GM13976 (cell line): ENCODE measurements at places on chromosomes 1 and 21.

DNA sequence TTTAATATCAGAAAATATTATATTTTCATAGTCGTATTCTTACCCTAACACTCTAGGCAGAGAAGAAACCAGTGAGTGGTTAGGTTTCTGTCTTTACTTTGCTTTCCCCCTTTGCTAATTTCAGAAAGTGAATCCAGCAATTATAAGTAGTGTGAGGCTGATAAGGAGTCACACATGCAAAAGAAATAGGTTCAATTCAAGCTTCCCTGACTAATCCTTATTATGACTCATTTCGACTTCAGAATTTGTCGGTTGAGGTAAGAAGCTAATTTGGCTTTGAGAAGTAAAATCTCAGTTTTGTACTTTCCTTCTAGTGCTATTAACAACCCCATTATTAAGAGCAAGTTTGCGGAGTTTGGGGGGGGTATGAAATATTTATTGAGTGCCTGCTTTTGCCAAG lies 22.4 kb downstream of the ESRRG start:
- DNase-seq, result no peak

- DNase-seq, result no peak
These were observed 24.7 kb downstream of the IL23R start for GRCh38 chr1:67190942-67191341.

DNA sequence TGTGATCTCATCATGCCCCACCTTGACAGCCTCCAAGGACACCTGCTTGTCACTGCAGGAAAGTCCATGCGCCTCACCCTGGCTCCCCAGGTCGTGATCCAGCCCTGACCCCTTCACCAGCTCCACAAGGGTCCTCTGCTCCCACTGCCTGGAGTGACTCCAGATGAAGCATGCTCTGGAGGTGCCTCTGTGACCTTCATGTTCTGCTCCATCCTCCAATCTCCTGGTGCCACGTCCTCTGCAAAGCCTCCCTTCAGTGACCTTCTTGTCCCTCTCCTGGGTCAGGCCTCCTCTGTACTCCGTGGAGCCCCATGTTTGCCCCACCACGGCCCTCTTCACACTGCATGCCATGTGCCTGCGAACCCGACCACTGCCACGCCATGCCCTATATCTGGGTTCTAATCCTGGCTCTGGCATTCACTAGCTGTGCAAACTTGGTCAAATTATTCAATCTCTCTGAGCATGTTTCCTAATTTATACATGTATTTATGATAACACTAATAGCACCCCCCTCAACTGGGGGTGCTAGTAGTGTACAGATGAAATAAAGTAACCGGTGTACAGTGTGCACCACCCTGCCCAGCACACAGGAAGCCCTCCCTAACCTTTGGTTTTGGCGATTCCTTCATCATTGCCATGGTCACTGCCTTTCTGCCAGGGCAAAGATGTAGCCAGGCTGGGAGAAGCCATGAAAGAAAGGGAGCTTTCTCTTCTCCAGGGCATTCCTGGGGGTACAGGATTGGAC lies 77.4 kb downstream of the STUM start:
- no peak for DNase-seq

DNA sequence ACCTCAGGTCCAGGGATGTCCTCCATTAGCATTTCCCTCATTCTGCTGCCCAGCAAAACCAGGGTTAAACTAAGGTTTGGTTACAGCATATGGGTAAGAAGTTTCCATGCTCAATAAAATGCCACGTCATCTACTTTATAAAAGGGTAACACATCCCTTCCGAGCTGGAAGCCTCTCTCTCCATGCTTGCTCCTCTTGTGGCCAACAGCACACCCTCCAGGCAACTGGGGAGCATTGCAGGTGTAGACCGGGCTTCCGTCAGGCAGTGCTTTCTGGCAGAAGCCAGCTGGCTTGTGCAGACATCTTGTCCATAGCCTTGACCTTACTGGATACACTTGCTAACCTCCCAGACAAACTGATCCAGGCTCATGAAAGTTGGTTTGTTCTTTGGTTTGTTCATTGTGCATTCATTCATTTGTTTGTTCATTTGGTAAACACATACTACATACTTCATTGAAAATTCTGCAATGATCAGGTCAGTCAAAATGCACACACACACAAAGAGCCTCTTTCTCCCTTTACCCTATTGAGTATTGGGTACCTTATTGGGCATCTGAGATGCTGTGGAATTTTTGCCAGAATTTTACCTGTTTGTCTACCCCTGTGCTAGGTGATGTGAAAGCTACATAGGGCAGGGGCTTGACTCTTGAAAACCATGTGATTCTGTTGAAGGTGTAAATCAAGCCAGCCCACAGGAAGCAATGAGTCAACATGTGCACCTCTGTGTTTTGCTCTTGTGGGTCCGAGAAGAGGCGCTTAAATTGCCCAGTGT lies 422.8 kb downstream of the CAMTA1 start:
- peak; percentile 66 for DNase-seq

GRCh38 chr1:7257225-7257624 lies 472.0 kb downstream of the CAMTA1 start:
- DNase-seq, result no peak

DNA sequence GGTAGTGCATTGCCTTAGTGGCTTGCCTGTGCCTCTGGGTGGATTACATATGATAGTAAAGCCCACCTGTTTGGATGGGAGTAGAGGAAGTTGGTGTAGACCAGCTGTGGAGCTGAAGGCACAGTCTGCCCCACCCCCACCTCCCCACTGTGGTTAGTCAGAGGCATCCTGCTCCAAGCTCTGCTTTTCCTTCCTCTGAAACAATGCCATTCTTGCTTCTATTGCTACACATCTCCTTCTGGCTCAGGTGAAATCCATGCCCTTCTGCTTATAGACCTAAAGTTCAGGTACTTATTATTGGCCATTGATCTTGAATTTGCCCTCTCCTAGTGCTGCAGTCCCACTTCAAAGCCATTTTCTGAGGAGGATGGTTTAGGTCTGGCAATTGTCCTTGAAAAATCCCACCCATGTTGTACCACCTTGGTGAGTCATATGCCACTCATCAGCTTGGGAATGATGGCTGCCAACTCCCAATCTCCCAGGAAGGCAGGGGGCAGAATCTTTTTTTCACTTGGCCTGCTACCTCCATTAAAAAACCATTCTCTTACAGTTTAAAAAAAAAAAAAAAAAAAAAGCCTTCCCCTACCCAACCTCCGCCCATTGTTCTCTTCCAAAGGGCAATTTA lies 6.7 kb upstream of the TXLNA start:
- DNase-seq, result no peak

DNA sequence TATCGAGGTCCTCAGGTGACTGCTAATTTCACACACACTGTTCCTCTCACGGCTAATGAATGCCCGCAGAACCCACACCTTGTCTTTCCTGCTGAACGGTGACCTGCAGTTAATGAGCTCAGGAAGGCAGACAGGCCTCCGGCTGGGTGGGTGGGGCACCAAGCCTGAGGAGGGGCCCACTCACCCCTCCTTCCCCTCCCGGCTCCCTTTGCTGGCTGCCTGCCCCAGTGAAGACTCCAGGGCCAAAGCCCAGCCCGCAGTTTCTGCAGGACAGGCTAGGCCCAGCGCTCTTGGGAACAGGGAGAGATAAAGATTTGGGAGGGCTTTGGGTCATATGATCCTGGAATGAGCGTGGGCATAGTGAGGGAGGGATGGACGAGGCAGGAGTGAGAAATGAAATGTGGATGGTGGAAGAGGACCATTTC lies 26.4 kb downstream of the FOXO6 start:
- DNase-seq, result no peak

DNA sequence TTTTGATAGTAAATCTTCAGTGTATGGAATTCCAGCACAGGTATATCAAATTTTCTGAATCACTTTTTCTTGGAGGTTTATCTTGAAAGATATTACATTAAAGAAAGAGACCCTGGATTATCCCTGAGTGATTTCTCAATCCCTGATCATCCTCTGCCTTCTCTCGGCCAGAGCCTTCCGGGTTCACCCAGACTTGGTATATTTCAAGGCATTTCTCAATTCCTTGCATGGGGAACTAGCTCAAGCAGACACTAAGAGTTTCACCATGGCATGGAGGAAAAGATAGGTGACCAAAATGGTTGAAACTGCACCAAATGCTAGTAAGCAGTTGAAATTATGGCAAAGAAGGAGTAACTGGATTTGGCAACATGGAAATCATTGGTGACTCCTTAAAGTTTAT lies 5.7 kb downstream of the VAMP4 start:
- no peak for DNase-seq

DNA sequence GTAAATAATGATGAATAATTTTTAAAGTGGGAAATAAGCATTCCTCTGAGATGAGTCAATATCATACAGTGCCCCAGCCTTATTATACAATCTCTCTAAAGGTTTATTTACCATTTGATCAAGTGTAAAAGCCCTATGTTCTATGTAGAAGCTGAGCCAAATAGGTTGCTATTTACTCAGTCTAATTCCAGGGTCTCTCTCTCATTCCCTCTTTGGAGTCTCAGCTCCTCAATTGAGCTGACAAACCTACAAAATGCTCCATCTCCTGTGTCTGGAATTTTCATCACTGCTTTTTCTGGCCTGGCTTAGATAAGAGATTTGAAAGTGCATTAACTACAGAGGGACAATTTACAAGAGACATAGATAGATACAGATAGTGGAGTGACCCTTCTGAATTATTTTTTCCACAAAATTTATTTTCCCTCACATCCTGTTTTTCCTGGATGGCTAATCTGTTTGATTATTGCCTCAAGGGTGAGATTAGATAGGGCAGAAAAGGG lies 24.8 kb upstream of the USH2A start:
- no peak for DNase-seq

DNA sequence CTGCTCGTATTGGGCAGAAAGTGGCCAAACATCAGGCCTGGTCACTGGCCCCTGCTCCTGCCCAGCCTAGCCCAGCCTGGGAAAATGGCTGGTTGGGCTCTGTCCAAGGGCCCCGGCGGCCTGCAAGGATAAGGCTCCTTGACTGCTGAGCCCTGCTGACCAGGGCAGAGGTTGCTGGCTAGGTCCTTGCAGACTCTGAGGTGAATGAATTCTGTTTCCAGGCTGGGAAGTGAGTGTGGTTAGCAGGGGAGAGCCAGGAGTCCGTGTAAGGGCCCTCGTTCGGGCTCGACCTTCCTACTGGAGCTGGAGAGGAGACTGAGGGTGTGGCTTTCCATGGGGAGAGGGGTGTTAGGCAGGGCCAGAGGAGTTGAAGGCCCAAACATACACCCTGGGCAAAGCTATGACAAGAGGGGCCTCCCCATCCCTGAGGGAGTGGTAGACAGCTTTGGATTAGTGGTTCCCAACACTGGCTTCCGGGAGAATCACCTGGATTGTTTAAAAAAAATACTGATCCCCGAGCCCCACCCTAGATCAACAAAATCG lies 20.6 kb downstream of the CSF1 start:
- DNase-seq, result no peak

DNA sequence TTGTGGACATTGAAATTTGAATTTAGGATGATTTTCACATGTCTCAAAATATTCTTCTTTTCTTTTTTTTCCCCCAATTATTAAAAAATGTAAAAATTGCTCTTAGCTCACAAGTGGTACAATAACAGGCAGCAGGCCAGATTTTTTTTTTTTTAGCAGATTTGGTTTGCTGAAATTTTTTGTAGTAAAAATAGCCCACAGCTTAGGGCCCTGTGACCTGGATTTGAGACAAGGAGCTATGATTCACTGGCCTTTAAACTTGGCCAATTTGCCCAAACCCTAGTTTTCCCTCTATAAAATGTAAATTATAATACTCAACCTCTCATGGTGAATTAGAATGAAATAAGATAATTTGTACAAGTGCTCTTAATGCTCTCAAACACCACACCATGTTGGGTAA lies 253.8 kb downstream of the DYRK1A start:
- no peak for DNase-seq
